ENCODE measurements at places on chromosomes 16 and 17.

- DNase-seq, result no peak
Measured at GRCh38 chr17:73798111-73798748, 154.0 kb upstream of the SDK2 start.

- DNase-seq, result peak; percentile 57
Measured at GRCh38 chr16:785563-786535, 2.3 kb downstream of the RPUSD1 start.

- no peak for DNase-seq
Measured at GRCh38 chr16:84663433-84664101, 15.3 kb downstream of the KLHL36 start.

DNA sequence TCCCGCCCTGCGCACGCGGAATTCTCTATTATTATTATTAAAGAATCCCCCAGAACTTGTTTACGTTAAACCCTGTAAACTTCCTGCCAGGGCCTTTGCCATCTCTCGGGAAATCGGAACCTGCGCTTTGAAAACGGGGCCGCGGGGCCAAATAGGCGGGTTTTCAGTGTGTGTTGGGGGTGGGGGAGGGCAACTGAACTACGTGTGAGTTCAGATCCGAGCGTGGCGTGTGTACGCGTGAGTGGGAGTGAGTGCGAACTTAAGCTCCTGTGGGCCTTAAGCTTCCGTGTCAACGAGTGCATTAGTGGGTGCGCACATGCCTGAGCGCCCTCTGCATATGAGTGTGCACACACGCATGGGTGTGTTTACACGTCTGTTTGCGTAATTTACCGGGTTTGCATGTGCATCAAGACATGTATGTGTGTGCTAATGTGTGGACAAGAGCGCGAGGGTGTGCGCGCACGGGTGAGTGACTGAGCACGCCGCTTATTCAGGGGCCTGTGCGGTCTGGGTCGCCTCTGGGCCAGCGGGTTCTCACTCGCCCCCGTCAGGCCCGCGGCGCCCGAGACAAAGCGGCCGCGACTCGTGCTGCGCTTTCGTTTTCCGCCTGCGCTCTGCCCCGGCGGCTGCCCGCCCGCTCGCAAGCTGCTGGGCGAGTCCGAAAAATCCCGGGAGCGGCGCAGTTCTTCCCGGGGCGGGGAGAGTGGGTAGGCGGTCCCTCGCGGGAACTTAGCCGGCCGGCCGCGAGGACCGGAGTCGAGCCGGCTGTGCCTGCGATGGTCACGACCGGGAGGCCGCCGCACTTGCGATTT, 1.2 kb upstream of the FOXF1 start:
- no peak for DNase-seq

DNA sequence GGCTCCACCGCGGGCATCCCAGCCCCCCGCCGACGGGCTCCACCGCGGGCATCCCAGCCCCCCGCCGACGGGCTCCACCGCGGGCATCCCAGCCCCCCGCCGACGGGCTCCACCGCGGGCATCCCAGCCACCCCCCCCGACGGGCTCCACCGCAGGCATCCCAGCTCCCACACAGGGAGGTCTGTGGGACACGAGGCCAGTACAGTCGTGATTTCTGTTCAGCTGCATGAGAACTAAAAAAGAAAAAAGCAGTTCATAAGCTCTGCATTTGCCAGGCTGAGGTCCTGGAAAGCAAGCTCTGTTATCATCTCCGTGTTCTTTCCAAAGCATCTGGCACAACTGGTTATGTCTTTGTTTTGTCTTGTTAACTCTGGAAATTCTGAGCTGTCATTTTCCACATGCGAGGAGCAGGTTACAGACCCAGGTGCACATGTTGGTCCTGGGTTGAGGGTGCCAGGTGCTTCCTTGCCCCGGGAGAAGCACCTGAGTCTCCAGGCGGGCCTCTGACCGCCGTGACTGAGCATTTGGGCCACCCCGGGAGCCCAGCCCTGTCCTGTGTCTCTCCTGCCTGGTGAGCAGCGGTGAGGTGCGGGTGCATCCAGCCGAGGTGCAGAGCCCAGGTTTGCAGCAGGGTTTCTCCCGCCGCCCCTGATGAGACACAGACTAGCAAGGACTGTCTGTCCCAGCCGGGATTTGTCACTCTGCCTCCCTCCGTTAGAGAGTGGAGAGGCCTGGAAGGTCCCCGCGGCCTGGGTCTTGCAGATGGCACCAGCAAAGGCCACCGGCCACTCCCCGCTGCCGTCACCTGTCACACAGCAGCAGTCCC, 9.9 kb upstream of the WFIKKN1 start:
- DNase-seq, result no peak

DNA sequence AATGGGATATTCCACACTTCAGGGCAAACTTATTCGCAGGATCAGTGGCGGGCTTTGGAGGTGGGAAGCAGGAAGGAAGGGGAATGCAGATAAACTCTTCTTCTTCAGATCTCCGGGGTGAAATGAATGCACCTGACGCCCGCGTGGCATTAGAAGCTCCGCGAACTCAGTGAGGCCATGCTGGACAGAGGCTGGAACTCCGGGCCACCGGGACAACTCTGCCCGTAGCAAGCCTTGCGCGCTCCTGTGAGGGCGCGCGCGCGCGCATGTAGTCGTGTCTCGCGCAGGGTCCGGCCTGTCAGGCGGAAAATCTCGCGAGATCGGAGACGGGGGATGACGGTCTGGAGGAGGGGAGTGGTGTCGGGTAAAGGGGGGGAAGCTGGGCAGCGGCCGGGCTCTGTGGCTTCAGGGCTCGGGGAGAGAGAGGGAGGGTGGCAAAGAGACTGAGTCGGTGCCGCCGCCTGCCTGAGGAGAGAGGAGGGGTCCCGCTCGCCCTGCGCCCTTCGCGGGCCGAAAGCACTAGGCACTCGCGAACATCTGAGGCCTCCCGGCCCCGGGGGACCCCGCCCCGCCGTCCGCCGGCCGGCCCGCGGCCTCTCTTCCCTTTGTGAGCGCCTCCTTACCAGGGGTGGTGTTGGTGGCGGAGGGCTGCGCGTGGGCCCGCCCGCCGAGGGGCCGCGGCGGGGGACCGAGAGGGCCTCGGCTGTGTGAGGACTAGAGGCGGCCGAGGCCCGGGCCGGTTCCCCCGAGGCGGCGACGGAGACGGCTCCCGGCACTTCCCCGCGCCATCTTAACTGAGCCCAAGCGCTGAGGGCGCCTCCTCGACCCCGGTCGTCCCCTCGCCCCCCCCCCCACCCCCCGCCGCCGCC, at the start of gene TAOK1:
TAOK1 (plus strand) TSS at position 382 of the 869 bp plus-strand sequence. CDS start 61,186 bp downstream, outside the sequence.
- peak; percentile 96 for DNase-seq

DNA sequence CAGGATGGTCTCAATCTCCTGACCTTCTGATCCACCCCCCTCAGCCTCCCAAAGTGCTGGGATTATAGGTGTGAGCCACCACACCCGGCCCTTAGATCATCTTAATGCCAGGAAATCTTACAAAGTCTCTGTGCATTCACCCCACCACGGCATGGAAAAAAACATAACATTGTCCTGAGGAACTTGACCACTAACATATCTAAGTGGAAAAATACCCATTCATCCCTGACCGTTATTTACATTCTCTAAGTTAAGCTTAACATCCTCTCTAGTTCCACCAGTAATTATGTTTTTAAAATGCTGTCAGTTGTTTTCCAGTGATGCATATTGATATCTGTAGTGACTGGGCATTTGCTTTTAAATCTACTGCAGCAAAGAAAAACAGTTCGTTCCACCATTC, 3.4 kb upstream of the HID1 start:
- DNase-seq, result no peak

DNA sequence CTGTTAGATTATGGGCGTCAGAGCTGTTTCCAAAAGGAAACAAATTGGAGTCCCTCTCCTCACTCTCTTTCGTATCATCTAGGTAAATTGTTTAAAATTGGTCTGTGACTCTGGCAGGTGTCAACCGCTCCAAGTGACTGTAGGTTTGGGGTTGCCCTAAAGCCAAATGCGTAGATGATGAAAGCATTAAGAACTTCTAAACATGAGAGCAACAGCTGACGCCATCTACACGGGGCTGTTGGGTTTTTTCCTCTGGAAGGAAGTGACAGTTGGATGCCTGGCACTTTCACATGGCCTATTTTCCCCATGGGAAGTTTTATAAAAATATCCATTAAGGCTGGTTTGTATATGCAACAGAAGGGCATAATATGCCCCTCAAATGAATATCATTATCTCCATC, 215.7 kb upstream of the CACNG5 start:
- no peak for DNase-seq

GRCh38 chr17:41957031-41957868, 9.3 kb upstream of the CNP start:
- DNase-seq, result no peak

GRCh38 chr17:78057113-78057740, 71.3 kb downstream of the TMC6 start:
- no peak for DNase-seq
